ENCODE measurements at places on chromosomes 6 and 20. TPM values are rescaled to one million over a fixed set of nuclear protein-coding genes. Genes with fewer than 3 reads are reported as not detected.

DNA sequence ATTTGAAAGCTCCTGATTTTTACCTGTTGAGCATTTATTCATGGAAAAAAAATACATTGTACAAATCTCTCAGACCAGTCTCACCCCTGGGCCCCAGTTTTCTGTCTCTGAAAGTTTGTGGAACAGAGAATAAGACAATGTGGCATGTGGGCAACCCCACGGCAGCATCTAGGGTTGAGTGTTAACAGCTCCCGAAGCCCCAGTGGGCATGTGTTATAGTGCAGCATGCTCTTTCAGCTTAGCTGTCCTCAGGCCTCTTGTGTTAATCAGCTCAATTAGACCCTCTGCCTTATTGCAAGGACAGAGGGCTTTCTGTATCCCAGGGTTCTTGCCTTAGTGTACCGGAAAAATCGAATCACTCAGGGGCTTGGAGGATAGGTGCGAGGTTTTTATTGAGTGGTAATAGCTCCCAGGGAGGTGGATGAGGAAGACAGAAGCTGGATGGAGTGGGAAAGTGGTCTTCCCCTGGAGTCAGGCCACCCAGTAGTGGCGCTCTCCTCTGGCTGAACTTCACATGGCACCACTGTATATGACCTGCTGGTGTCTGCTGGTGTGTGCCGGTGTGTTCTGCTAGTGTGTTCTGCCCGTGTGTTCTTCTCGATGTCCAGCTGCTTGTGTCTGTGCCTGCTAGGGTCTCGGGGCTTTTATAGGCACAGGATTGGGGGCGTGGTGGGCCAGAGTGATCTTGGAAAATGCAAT is 382.8 kb downstream of the EPM2A start:
- no peak for DNase-seq

DNA sequence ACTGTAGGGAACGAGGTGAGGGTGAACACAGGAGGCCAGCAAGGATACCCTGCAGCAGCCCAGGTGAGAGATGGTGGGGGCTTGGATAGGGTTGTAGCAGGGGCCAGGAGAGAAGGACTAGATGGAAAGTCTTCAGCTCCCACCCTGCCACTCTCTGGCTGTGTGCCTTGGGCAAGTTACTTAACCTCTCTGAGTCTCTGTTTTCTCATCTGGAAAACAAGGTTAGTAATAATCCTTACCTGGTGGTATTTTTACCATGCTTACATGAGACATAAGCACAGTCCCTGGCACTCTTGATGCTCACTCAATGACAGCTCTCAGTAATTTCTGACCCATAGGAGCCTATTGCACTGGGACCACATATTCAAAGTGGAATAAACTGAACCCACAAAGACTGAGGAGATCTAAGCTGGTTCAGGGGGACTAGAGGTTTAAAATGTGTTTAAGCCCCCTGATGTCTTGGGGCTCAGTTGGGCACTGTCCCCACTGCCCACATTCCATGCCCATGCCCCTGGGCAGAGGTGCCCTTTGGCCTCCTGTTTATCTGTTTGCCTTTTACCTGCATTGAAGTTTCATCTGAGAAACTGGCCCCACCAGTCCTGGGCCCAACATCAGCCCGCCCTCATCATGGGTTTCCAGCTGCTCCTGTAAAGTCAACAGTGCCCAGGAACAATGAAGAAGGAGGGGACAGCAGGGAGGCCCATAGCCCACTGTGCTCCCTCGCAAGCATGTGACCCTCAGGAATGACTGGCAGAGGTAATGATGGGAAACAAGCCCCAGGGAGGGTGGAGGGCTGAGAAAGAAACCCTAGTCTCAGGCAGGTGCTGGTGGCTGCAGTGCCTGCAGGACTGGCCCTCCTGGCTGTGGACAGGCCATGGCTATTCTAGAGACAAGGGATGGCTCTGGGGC is 104.0 kb downstream of the VEGFA start:
- DNase-seq: no peak

SLC35D3 gene
- total RNA-seq: not detected

NR2E1 gene
- not detected for total RNA-seq

DNA sequence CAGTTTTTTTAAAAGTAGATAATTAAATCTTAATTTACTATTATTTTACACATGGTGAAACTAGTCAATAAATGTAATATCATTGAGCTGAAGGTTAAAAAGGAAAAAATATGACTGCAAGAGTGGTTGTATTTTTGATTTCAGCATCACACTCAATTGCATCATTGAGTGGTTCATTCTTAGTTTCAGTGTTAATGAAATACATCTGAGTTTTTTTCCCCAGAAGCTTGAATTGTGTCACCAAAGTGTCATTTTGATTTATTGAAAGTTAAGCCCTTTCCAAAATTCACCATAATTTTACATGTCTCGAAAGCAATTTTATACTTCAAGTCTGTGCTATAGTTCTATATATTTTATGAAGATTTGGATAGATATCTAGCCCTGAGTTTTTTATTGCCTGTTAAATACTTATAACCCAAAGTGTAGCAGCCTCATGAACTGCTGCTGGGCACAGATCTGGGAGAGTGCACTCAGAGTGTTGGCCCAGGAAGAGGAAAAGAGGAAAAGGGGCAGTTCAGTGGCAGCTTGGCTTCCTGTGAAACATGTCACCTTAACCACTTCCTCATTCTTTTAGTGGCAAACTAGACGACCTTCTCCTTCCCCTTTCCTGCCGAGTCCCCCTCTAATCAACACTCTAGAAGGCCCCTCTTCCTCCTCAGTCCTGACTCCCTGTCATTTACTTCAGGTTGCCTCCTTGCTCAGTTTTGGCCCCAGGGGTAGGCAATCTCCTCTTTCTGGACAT is 140.7 kb downstream of the ESR1 start:
- no peak for DNase-seq

DNA sequence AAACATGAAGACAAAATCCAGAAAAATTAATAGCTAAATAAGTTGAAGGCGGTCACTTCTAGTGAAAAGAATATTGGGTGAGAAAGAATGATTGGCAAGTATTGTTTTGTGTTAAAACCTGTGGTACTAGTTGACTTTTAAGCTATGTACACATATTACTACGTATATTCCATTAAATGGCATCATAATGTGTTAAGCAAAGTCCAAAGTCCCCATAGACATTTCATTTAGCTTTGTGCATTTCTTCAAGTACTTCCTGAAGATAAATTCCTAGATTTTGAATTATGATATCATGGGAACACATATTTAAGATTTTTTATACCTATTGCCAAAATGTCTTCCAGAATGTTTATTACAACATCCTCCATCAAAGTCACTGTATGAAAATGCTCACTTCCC is 272.7 kb upstream of the IRAK1BP1 start:
- no peak for DNase-seq

DNA sequence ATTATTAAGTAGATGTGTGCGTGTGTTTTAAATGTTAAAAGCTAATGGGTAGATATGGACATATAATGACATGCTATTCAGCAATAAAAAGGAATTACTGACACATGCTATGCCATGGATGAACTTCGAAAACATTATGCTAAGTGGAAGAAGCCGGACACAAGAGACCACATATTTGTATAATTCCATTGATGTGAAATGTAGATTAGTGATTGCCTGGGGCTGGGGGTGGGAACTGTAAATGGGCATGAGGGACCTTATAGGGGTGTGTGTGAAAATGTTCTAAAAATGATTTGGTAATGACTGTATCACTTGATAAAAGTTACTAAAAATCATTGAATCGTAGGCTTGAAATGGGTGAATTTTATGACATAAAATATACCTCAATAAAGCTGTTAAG is 104.5 kb upstream of the BEND3 start:
- DNase-seq: no peak

DNA sequence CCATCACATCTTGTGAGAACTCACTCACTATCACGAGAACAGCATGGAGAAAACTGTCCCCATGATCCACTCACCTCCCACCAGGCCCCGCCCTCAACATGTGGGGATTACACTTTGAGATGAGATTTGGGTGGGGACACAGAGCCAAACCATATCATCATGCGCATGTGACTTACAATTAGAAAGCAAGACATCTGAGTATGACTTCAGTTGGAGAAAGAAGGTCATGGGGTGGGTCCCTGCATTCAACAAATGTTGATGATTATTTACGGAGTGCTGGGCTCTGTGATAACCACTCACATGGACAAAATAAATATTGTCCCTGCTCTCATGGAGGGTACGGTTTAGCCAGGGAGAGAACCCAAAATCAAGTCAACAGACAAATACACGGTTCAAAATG is 37.9 kb downstream of the VSTM2L start:
- DNase-seq: no peak

GRCh38 chr6:68427630-68428029 is 207.5 kb upstream of the ADGRB3 start:
- DNase-seq: no peak

HEY2 gene
- not detected for total RNA-seq

PRICKLE4 gene
- total RNA-seq: not detected

GMEB2 gene
- total RNA-seq: 13.6 TPM

GRCh38 chr6:43984442-43985321 is 142.6 kb downstream of the MRPL14 start:
- DNase-seq: no peak

EBF4 gene
- total RNA-seq: 5.9 TPM

TPD52L1 gene
- total RNA-seq: 1.3 TPM

GRCh38 chr6:119497988-119498727 is 148.6 kb upstream of the MAN1A1 start:
- DNase-seq: no peak

- no peak for DNase-seq
Observed at GRCh38 chr6:157464653-157465535, 83.9 kb downstream of the ZDHHC14 start.

GRCh38 chr6:74967821-74968220 is 238.0 kb downstream of the COL12A1 start:
- no peak for DNase-seq

HSPA1B gene
- total RNA-seq: 59.5 TPM

DNA sequence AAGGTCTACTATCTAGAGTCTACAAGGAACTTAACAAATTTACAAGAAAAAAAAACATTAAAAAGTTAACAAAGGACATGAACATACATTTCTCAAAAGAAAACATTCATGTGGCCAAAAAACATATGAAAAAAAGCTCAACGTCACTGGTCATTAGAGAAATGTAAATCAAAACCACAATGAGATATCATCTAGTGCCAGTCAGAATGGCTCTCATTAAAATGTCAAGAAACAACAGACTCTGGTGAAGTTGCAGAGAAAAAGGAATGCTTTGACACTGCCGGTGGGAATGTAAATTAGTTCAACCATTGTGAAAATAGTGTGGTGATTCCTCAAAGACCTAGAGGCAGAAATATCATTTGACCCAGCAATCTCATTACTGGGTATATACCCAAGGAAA is 48.3 kb downstream of the OGFRL1 start:
- no peak for DNase-seq

DNA sequence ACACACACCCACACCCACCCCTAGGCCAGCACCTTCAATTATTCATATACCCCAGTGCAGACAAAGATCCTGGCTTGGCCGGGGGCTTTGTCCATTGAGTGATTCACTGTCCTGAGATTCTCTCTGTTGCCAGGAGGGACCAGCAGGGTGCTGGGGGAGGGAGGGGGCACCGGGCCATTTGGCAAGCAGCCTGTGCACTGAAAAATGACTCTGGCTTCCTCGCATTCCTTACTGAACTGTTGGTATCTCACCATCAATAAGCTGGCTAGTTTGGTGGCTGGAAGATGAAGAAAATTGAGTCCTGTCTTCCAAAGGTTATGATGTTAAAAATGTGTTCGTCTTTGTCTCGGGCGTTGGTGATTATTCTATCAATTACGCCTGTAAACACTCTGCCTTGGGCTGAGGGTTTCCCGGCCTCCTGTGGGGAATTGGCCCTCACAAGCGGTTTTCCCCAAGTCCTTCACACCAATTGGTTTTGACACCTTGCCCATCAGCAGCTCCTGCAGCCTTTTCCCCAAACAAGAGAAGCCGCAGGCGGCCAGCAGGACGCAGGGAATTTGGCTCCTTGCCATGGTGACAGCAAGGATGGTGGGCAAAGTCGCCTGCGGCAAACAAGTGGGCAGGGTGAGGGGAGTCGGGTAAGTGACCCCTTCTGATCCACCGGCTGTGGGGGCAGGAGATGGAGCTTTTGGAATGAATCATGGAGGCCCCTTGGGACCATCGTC is 4.9 kb downstream of the VSTM2L start:
- DNase-seq: no peak

DNA sequence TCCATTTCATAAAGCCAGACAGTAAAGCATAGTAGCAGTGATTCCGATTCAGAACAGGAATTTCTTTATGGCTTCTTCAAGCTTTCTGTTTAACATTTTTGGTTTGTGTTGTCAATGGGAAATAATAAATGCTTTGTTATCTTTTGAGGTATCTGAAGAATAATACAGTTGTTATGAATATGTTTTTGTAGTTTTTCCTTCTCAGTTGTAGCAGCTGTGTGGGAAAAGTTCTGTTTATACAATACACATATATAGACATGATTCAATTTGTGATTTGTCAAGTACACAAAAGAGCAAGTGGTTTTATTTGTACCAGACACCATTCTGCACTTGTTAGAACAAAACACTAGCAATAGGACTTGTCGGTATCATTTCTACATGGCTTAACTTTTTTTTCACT is 96.6 kb downstream of the CDYL start:
- no peak for DNase-seq

IP6K3 gene
- total RNA-seq: not detected

SLC29A1 gene
- total RNA-seq: 50.0 TPM

DNA sequence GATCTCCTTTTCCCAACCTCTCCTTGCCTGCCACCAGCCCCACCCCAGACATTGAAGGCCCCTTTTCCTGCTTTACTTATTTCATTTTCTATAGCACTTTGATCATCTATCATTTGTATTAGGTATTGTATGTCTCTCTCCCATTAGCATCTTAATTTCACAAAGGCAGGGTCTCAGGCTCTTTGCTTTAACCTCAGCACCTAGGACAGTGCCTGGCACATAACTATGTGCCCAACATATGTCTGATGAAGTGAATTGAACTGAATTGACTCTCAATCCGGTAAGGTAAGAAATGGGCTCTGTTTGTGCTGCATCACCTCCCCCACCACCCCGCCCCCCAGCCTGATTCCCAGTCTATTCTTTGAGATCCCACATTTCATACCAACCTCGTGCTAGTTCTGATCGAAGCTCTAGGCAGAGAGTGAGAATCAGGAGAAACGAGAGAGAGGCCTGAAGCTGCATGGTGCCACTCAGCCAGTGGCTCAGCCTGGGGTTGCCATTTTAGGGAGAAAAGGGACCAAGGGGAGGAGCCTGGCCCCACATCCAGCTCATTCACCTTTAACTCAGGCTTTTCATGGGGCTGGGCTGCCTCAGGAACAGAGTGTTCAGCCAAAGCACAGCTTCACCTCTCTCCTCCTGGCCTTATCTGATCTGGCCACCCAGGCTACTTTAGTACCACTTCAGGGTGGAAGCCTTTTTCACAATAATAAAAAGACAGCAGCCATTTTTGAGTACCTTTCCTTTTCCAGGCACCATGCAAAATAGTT is at the start of gene SPINT3:
TSS of gene SPINT3 (minus strand) at position 476 of the 767 bp plus-strand sequence. CDS start at position 462, 14 bp downstream.
- DNase-seq: no peak

FKBP5 gene
- total RNA-seq: 111 TPM

All from activated CD4-positive, alpha-beta memory T cell treated with anti-CD3 and anti-CD28 coated beads for 36 hours (primary cell).